ENCODE measurements at places on chromosomes 7 and 10.
A peak's percentile ranks its signal among the peaks of the same experiment; 100 is the strongest.

DNA sequence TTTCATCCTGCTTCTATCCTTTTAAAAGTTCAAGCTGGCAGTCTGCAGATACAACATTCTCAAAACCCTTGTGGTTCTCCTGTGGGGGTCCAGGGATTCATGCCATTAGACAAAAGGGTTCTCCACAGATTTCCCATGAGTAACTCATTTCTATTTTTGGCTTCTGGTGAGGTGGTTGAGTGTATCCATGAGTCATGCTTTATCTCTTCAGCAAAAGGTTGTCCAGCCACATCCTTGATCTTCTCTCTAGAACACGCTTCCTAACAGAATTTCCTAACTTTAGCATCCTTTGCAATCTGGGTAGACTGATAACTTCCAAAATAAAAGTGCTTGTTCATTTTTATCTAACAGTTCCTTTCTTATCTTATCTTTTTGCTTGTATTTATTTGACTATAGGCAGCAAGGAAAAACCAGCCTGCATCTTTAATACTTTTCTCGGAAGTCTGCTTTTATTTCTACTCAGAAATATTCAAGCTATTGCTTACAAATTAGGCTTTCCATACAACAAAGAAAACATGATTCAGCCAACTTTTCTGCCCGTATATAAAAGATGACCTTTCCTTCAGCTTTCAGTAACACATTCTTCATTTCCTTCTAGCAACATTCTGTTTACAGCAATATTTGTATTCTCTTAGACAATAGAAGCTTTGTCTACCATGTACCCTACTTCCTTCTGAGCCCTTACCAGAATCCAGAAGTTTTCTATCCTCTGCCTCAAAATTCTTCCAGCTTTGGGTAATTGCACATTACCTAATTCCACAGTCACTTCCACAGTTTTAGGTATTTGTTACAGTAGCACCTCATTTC lies 79.3 kb upstream of the IL6 start:
- peak; percentile 87 for DNase-seq

- no peak for DNase-seq
Observed at GRCh38 chr7:51019891-51020870, 237.5 kb upstream of the GRB10 start.

DNA sequence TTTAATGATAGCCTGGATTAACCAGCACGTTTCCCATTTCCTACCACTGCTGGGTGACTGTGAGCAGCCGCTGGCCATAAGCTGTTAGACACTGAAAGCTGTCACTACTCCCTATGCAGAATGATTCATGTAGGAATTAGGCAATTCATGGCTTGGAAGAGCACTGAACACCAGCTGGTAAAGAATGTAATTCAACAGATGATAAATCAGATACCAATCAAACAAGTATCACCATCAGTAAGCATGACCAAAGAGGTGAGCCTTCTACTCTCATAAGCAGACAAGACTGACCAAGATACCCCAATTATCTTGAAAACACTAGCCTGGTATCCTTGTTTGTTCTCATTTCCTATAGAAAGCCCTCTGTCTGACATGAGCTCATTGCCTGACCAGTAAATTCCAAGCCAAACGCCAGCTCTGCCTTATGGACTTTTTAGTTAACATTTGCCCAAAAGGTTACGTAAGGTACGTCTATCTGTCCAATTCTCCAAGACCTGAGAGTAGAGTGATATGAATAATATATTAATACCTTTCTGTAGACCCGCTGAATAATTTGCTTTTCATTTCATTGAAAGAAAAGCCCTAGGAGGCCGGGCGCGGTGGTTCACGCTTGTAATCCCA lies 127.7 kb downstream of the ELMO1 start:
- peak; percentile 21 for DNase-seq

DNA sequence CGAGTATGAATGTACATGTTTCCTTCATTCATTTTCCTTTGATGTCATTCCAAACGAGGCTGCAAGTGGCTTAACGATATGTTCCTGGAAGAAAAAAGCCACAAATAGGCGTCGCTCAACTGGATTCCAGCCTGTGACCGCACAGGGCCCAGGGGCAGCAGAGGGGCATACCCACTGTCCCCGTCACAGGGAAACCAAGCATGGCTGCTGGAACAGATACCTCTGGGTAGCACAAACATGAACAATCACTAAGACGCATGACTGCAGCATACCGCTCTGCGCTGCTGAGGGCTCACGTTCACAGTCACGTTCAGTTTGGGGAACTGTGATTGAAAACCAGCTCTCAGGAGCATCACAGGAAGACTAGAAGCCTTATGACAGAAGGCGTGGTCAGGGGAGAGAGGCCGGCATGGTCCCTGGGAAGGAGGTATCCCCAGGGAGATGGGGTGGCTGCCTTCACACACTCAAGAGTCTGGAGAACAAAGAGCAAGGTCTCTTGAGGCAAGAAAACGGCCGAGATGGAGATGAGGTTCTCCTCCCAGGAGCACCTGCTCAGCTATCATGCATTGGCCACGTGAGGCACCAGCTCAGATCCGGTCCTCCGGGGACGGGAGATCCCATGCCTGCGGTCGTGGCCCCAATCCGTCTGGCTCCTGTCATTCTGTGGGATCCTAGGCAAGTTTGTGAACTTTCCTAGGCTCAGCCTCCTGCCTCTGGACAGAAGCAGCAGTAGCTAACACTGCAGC lies 213.6 kb downstream of the DIP2C start:
- no peak for DNase-seq

GRCh38 chr7:27179503-27180430 lies 5.3 kb downstream of the HOXA11 start:
- DNase-seq = peak; percentile 30

GRCh38 chr10:78856421-78856820 lies 212.3 kb upstream of the ZMIZ1 start:
- DNase-seq = no peak

DNA sequence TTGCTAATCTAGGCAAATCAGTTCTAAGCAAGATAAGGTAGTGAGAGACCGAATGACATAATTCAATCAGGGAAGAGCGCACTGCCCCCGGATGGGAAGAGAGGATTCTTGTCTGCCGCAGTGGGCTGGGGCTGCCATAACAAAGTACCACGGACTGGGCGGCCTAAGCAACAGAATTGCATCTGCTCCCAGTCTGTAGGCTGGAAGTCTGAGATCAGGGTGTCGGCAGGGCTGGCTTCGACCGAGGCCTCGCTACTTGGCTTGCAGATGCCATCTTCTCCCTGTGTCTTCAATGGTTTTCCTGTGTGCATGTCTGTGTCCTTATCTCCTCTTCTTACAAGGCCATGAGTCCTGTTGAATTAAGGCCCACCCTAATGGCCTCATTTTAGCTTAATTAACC lies 59.7 kb upstream of the TMEM72 start:
- DNase-seq = no peak

- DNase-seq = peak; percentile 6
Observed at GRCh38 chr7:38451840-38452239, 178.4 kb upstream of the TARP start.

GRCh38 chr7:1742555-1743303 lies 72.7 kb downstream of the ELFN1 start:
- DNase-seq = peak; percentile 14

DNA sequence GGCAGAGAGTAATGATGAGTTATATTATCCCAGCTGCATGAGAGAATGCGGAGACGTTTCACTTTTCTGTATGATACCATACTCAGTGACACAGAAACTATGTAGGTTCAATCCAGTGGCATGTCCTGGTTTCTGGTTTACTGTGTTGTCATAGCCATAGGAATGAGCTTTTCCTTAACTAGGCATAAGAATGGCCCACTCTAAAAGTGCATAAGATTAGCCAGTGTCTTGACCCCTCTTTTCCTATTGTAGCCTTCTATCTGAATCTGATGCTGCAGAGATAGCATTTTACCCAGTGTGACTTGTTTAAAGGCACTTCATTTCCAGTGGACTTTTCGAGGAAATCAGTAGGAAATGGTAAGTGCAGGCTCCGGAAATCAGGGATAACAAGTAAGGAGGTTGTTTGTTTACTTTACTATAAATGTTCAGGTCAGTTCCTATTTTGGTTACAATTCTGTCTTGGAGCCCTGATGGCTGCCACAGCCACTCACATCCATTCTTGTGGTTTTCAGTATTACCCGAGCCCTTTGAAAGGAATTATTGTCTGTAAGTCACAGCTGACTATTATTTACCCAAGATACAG lies 70.5 kb downstream of the SEMA3A start:
- peak; percentile 75 for DNase-seq

DNA sequence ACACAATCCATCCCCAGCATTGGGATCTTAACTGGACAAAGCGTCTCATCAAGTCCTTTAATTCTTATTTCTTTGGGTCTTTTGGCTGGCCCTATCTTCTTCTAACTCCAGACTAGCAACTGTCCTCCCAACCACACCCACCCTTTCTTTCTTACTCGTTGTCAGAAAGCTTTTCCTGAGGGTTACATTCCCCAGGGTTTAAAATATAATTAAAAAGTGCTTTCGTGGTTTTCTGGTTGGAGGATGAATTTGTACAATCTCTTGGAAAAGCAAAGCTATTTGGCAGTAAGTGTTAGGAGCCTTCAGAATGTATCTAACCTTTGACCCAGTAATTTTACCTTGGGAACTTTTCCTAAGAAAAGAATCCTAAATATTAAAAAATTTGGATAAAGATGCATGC lies 10.4 kb upstream of the ITGB8 start:
- DNase-seq = no peak

DNA sequence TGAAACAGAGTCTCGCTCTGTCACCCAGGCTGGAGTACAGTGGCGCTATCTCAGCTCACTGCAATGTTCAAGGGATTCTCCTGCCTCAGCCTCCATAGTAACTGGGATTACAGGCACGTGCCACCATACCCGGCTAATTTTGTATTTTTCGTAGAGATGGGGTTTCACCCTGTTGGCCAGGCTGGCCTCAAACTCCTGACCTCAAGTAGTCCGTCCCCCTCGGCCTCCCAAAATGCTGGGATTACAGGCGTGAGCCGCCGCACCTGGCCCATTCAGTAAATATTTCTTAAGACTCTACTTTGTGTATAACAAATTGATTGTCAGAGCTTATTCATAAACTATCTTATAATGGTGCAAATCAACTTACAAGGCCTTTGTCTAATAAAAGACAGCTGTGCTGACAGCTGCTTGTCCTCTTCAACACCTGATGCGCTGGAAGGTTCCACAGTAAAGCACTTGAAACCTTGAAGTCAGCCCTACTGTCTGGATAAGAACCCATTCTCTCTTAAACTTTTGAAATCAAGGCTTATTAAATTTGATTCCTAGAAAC lies 14.7 kb downstream of the ECHDC3 start:
- DNase-seq = no peak

- DNase-seq = no peak
Observed at GRCh38 chr10:7789390-7789789, 1.4 kb downstream of the ATP5F1C start.

GRCh38 chr10:102683736-102684135 lies 30.5 kb downstream of the ARL3 start:
- no peak for DNase-seq

DNA sequence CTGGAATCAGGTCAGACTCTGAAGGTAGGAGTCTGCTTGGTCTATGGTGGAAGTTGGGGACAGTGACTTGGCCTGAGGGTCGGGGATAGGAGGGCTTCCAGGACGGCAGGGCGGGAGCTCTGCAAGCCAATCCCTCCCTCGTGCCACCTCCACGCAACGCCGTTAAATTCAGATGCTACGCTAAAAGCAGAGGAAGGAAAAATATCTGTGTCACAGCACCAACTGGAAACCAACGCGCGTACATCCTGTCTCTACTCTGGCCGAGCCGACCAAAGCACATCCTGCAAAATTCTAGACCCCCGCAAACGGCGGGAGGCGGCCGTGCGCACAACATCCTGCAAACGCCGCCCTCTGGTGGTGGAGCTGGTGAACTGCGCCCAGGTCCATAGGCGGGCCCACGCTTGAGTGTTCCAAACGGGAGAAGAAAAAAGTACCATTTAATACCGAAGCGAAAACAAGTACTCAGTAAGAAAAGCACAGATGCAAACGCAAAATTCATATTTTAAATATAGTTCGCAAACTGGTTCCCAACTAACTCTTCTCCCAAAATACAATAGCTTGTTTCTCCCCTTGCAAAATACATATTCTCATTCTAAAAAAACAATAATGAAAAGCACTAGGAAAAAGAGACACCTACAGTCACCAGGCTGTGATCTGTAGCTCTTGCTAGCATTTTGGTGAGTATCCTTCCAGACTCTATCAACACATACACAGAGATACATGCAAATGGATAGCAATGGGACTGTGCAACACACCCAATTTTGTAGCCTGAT lies 45.7 kb upstream of the HSPA12A start:
- peak; percentile 68 for DNase-seq

DNA sequence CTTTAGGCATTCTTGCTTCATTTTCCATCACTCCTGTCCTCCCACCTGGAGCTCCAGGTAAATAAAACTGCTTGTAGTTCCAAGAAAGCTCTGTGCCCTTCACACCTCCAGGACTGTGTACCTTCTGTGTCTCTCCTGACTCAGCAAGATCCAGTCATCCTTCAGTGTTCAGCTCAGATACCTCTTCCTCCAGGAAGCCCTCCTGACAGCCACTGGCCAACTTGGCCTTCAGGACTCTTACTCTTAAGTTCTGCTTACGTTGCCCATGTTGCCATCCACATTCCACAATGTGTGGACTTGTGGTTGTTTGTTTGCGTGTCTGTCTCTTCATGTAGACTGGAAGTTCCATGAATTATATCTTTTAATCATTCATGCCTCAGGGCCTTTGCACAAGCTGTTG lies 48.0 kb downstream of the SORCS3 start:
- DNase-seq = no peak

- peak; percentile 35 for DNase-seq
Observed at GRCh38 chr10:122142641-122143237, 128.4 kb upstream of the BTBD16 start.

DNA sequence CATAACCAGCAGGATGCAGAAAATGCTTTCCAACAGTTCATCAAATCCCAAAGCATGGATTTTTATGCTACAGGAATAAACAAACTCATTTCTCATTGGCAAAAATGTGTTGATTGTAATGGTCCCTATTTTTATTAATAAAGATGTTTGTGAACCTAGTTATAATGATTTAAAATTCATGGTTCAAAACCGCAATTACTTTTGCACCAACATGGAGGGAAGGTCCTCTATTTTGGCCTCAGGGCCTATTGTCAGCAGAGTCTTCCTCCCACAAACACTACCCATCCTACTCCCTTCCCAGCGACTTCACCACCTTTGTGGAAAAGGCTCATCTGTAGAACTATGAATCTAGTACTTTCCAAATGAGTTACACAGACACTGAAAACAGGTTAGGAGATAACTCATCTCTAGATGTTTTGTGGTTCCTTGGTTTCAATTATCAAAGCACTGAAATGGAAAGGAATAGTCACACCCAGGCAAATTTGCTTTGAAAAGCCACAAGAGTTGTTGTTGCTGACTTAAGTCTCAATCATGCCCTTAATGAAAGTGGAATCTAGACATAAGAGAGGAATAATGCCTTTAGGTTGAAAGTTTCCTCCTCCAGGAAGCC lies 59.4 kb upstream of the FRMD4A start:
- no peak for DNase-seq

- DNase-seq = no peak
Observed at GRCh38 chr7:76223286-76223972, 21.7 kb downstream of the SRRM3 start.

GRCh38 chr10:64196638-64197315 lies 675.6 kb downstream of the REEP3 start:
- no peak for DNase-seq
